ENCODE measurements at places on chromosomes 1 and 21.

- no peak for DNase-seq
Measured at GRCh38 chr1:109466452-109467300, at the start of gene SYPL2. TSS of gene SYPL2 (plus strand) at chr1:109466546. CDS start at chr1:109466844, 298 bp downstream.

- DNase-seq = no peak
Measured at GRCh38 chr1:177384461-177384860, 213.7 kb downstream of the BRINP2 start.

GRCh38 chr1:23748016-23748415, 4.7 kb downstream of the ELOA start:
- no peak for DNase-seq

DNA sequence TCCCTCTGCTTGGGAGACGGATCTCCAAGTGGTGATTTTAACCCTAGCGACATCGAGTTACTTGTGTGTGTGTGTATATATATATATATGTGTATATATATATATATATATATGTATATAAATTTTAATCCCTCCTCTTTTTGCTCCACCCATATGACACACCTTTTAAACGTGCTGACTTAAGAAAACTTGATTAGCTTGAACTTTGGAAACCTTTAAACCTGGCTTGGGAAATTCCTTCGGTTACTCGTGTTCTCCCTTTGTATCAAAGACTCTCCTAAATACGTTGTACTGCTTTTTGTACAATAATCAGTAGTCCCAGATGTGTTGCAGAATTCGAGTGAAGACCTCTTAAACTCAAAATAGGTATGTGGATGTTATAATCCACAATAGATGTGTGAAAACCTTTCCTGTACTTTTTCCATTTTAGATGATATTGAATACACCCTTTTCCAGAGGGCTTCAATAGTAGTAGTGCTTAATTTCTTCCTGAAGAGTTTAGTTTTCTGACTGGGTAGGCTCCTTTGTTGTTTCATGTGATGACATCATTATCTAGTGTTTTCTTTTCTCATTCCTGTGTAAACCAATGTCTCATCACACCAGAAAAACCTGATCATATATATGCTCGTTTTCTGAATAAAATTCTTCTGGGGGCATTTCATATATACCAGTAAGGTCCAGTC, 1.4 kb downstream of the RNF11 start:
- DNase-seq = no peak

- DNase-seq = no peak
Measured at GRCh38 chr1:154736841-154737240, 128.9 kb upstream of the ADAR start.

DNA sequence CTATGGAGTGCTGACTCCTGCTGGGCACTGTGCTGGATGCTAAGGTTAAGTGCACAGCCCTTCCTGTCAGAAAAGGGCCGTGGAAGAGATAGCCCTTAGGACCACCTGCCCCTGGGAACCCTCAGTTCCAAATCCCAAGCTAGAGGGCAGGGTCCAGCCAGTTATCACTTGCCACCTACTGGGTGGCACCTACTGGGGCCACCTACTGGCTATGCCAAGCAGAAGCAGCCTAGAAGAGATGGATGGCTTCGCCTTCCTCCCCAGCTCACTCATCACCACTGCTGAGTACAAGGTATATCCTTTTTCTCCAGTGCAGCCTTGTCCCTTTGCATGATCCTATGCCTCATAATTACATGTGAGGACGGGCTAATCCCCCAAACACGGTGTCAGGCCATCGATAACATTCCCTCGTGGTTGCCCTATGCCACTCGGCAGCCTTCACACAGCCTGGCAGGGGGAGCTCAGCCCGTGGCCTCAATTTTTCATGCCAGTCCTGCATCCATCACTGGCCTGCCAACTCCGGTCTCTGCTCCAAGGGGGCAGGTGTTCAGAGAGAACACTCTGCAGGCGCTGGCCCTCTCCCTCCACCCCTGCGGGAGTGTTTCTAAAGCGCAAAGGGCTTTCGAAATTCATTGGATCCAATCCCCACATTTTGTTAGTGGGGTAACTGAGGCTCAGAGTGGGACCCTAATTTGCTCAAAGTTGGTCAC, 49.0 kb downstream of the SYT2 start:
- no peak for DNase-seq

DNA sequence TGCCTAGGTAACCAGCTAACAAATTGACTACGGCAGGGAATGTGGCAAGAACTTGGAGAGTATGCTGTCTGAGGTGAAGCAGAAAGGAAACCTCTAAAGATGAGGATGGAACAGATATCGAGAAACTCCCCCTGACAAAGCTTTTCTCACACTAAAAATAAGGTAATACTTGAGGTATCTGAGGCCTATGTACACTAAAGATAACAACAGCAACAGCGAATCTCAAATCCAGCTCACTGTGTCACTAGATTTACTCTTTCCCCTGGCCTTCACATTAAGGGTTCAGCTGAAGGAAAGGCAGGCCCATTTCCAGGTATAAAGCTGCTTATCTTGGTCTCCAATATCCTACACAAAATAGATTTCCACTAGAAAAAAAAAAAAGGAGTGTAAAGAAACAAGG, 518.0 kb downstream of the KCNT2 start:
- DNase-seq = no peak

DNA sequence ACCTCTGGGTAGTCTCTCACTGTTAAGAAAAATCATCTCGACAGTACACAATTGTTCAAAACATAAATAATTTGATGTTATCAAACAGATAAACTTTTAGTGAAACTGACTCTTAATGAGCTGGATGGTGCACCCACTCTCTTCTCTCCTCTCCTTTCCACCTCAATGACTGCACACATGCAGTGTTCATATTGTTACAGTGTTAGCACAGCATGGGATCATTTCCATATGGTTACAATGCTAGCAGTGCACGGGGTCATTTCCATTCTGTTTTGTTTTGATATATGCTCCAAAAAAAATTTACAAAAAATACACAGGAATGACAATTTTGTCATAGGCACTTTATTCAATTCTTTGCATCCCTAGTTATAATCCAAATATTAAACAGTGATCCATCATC, 26.4 kb upstream of the RNF187 start:
- no peak for DNase-seq

DNA sequence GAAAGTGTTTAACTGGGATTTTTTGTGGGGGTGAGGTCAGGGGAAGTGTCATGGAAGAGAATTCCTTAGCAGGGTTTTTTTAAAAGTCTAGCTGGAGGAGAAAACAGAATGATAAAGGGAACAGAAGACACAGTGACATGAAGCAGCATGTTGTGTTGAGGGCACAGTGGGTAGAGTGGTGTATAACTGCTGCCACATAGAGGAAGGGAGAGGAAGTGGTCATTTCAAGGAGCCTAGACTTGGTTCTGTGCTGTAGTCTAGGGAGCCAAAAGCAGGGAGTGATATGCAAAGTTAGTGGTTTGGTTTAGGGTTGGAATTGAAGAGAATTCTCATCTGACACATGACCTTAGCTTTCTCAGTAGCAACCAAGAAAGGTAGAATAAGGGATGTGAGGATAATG, 10.2 kb downstream of the EEIG2 start:
- no peak for DNase-seq

- DNase-seq = no peak
Measured at GRCh38 chr21:38171723-38172344, 85.0 kb upstream of the KCNJ15 start.

GRCh38 chr1:236400061-236400603, 6.0 kb downstream of the EDARADD start:
- DNase-seq = no peak

GRCh38 chr1:216314379-216315095, 108.7 kb downstream of the USH2A start:
- DNase-seq = no peak

GRCh38 chr1:153608089-153608682, 4.8 kb downstream of the S100A16 start:
- DNase-seq = no peak

DNA sequence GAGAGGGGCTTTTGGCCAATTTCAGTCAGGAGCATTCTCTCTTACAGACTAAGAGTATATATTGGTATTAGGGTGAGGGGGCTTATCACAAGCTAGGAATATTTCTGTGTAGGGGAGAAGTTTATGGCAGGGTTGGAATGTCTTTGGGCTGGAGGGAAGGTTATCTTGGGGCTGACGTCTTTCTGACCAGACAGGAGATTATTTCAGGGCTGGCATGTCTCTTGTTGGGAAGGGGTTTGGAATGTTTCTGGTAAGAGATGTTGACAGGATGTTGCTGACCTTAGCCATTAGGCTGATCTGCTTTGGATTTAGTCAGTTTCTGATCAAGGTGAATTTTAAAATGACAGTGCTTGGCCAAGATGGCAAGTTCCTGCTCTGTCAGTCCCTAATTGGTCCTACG, 17.8 kb upstream of the HSD3B1 start:
- no peak for DNase-seq

GRCh38 chr1:58908561-58909560, 125.0 kb upstream of the JUN start:
- DNase-seq = peak; percentile 46

DNA sequence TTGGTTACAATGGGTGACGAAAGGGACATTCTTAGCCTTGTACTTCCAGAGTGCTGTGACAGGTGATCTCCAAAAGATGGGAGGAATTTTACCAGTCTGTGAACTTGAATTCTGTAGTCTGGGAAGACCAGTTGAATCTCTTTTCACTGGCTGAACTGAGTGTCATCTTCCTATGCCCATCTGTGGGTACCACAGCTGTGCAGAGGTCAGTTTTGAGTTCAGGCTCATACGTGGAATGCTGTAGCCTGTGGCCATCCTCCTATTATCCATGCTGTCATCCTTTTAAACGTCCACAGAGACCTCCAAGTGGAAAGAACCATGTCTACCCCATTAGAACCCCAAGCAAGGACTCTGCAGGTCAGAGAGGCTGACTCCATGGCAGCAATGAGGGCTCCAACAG, 32.1 kb downstream of the TMEM51 start:
- no peak for DNase-seq

GRCh38 chr1:65525266-65526048, 105.0 kb downstream of the LEPR start:
- DNase-seq = no peak

DNA sequence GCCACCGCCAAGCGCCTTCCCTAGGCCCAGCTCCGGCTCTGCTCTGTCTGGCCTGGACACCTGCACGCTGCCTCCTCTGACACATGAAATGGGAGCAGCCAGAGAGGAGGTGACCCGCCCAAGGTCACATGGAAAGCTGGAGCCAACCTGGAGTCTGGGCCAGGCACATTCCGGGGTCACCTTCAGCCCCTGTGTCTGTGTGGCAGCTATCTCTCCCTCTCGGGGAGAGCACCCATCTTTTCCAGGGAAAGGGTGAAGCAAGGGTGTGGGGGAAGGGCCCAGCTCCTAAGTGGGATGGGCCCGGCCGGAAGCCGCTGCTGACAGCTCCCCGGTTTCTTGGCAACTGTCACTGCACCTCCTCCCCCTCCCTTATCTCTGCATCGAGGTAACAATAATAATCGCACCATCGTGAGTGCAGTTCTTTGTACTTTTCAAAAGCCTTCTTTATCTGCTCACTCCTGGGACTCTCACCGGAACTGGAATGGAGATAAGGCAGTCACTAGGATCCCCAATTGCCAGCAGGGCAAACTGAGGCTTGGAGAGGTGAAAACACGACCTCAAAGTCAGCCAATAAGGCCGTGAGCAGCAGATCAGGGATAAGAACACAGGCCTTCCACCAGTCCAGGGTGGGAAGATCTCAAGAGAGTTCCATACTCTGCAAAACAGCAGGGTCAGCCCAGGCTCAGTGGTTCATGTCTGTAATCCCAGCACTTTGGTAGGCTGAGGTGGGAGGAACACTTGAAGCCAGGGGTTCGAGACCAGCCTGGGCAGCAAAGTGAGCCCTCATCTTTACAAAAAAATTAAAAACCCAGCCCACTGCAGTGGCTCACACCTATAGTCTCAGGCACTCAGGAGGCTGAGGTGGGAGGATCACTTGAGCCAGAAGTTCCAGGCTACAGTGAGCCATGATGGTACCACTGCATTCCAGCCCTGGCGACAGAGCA, 36.9 kb downstream of the RAP1GAP start:
- DNase-seq = no peak

DNA sequence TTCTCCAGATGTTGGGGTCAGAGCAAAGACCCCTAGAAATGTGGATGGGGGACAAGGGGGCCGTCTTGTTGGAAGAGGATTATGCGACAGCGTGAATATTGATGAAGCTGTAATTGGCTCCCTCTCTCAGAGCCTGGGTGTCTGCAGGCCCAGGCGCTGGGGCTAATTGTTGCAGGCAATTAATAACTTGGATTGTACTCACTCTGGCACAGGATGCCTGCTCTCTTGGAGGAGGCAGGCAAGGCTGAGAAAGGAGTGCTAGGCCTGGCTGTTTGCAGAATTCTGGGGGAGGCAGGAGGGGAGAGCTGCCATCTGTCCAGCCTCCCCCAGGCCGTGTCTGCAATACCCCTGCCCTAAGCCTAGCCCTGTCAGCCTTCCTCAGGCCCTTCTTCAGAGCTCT, 4.1 kb upstream of the DISP3 start:
- DNase-seq = no peak

- no peak for DNase-seq
Measured at GRCh38 chr1:183512450-183512849, 40.2 kb downstream of the SMG7 start.

DNA sequence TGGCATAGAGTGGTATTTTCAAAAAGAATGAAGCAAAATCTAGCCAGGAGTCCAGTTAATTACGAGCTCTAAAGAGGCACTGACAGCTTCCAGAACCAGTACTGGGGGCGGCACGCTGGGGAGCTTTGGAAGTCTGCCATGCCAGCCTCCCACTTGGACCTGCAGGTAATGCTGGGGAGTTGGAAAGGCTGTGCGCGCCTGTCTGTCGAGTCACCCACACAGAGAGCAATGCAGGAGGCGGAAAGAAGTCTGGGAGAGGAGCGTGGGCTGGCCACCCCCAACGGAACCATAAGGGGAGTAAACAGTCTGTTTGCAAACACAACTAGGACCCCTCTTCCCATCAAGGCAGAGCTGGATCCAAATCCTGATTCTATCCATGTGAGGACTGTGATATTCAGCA, 84.5 kb downstream of the BEND5 start:
- DNase-seq = no peak

- DNase-seq = no peak
Measured at GRCh38 chr1:228156515-228156881, 6.8 kb downstream of the GJC2 start.

GRCh38 chr1:185325413-185325812, 8.4 kb upstream of the IVNS1ABP start:
- DNase-seq = no peak

DNA sequence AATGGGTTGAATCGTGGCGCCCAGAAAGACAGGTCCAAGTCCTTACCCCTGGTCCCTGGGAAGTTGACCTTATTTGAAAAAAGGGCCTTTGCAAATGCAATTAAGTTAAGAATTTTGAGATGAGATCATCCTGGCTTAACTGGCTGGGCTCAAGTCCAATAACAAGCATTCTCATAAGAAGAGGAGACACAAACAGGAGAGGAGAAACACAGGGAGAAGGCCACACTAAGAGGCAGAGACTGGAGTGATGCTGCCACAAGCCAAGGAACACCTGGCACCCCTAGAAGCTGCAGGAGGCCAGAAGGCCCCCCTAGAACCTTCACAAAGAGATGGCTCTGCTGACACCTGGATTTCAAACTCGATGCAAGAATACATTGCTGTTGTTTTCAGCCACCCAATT, 44.6 kb downstream of the PDPN start:
- no peak for DNase-seq
